ENCODE measurements at places on chromosomes 16 and 17.

DNA sequence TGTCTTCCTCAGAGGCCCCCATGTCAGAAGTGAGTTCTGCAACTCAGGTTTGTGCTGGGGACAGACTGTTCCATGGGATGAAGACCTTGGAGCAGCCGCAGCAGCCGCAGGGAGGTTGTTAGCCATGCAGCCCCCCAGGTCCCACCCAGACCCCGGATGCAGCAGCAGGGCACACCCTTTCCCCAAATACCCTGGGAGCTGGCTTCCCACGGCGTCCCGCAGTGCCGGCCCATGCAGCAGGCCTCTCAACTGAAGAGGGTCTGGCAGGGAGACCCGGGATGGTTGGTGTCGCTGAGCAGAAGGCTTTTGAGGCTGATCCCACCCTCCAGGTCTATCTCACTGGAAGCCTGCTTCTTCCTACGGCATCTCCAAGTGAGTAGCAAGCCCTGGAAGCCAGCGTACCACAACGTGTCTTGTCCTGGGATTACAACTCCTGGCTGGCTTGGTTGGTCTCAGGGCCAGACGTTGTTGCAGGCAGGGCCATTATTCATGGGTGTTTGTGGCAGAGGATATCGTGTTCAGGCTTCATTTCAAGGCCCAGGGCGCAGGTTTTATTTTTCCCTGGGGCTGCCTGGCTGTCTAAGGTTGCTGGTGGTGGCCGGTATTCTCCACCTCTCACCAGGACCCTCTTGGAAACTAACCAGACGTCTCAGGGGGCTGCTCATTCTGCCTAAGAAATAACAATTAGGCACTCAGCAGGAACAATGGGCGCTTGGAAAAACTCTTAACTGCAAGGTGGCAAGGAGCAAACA is 223.2 kb downstream of the C16orf95 start:
- DNase-seq: no peak

DNA sequence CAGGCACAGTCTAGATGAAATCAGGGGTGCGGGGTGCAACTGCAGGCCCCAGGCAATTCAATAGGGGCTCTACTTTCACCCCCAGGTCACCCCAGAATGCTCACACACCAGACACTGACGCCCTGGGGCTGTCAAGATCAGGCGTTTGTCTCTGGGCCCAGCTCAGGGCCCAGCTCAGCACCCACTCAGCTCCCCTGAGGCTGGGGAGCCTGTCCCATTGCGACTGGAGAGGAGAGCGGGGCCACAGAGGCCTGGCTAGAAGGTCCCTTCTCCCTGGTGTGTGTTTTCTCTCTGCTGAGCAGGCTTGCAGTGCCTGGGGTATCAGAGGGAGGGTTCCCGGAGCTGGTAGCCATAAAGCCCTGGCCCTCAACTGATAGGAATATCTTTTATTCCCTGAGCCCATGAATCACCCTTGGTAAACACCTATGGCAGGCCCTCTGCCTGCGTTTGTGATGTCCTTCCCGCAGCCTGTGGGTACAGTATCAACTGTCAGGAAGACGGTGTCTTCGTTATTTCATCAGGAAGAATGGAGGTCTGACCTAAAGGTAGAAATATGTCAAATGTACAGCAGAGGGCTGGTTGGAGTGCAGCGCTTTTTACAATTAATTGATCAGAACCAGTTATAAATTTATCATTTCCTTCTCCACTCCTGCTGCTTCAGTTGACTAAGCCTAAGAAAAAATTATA is 1.6 kb downstream of the HBA1 start:
- no peak for DNase-seq

DNA sequence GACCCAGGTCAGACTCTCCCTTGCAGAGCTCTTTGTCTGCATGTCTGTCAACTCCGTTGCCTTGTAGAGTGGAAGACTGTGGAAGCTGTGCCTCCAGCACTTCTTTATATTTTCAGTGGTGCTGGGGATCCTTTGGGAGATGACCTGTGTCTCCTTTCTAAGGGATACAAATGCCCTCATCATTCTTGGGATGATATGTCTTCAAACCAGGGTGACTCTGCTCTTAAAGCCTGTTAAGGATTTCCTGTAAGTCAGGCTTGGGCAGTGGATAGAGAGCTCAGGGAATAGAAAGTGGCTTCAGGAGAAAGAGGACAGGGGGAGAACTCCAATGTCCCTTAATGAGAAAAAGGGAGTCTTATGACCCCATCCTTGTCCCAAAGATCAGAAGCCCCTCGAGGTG is 1.5 kb downstream of the HOXB3 start:
- no peak for DNase-seq

DNA sequence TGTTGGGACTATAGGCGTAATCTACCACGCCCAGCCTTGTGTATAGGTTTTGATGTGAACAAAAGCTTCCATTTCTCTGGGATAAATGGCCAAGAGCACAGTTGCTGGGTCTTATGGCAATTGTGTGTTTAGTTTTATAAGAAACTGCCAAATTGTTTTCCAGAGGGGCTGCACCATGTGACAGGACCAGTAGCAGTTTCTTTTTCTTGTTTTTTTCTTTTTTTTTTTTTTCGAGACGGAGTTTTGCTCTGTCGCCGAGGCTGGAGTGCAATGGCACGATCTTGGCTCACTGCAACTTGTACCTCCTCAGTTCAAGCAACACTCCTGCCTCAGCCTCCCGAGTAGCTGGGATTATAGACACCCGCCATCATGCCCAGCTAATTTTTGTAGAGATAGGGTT is 34.3 kb upstream of the CBX4 start:
- DNase-seq: no peak

GRCh38 chr16:54462151-54462651 is 175.6 kb upstream of the IRX3 start:
- no peak for DNase-seq

DNA sequence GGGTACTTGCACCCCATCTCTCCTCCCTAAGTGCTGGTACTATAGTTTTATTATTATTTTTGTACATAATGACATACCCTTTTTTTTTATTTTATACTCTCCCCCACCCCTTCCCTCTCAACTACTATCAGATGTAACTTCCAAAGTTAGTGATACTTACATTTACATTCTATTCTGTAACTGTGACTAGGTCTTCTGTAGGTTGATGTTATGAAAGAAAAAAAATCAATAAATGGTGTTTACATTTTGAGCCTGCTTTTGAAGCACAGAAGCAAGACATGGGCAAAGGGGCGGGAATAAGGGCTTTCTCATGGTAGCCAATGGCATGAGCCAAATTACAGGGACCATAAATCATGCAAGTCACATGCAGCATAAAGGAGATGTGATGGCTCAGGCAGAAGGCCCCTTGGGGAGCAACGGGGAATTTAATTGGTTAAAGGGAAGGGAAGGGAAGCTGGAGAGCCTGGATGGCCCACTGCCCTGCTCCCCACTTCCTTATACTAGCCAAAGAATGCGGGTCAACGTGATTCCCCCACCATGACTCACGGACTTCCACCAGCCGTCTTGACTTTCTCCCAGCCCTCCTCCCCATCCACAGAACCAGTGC is 2.4 kb upstream of the ACSF2 start:
- no peak for DNase-seq

GRCh38 chr17:28843816-28844148 is 1.2 kb upstream of the FAM222B start:
- no peak for DNase-seq

DNA sequence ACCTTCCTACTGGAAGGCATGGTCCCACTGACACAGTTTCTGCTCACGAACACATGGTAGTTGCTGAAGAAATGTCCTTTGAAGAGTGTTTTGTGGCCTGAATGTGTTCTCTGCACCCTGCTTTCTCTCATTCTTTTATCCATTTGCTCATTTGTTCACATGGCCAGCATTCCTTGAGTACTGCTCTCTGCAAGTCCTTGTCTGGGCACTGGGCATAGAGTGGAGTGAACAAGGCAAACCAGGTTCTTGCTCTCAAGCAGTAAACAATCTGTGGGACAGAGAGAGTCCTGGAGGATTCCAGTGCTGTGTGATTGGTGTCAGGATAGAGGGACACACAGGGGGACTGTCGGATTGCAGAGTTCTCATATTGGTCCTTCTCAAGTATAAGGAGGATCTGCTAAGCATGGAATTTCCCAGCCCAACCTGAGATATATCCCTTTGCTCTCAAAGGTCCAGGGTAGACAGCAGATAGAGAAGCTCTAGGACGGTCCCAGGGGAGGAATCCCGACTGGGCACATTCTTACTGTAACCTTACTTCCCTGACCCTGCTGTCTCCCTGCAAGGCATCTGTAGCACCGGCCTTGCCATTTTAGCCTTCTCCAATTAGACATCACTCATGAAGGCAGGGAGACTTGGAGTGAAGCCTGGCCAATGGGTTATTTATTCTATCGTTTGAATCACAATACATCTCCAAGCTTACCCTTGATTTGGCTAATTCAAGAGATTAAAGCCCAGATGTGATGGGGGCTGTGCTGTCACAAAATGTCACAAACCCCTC is 32.3 kb downstream of the ARL4D start:
- no peak for DNase-seq

- no peak for DNase-seq
These were observed 2.7 kb downstream of the WWOX start for GRCh38 chr16:78102122-78102660.

- DNase-seq: no peak
These were observed 105.3 kb downstream of the IRX5 start for GRCh38 chr16:55035956-55036355.

- no peak for DNase-seq
These were observed 1389.4 kb upstream of the GOT2 start for GRCh38 chr16:60123392-60124023.

GRCh38 chr16:66374176-66374575 is 7.7 kb downstream of the CDH5 start:
- DNase-seq: no peak

DNA sequence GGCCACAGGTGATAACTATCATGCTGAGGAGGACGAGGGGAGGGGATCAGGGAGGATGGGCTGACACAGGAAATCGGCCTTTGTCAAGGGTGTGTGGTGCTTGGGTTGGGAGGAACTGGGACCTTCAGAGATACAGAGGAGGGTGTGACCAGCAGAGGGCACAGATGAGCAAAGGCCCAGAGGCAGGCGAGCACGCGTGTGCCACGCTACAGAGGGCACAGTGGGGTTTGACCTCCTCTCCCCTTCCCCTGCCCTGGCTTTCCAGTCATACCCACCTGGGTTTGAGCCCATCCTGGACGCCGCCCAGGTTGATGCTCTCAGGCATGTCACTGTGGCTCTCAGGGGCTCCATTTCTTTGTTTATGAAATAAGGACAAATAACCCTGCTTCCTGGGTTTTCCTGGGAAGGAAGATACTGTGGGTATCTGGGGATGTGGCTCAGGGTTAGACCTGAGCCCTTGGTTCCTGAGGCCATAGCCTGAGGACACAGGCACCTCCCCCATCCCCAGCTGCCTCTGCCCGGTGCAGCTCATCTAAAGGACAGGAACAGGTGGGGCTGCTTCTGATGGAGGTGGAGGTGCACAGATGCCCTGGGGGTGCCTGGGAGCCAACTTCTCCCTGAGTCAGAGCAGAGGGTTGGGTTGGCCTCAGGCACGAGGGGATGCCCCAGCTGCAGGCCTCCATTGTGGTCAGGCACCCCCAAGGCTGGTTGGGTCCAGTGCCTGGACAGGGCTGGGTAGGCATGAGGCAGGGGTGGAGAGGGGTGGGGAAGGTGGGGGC is 51.8 kb downstream of the BEAN1 start:
- DNase-seq: peak; percentile 70
